ENCODE measurements at places on chromosomes 7 and 10. TPM values are rescaled to one million over a fixed set of nuclear protein-coding genes. Genes with fewer than 3 reads are reported as not detected.

Gene GIMAP4
- 49.4 TPM for total RNA-seq

Gene OPTN
- total RNA-seq, result 116 TPM

Gene MASTL
- 5.6 TPM for total RNA-seq

Gene SHTN1
- total RNA-seq, result 21.1 TPM

Gene ACTL6B
- total RNA-seq, result not detected

Gene OPALIN
- not detected for total RNA-seq

Gene XRCC2
- 0.29 TPM for total RNA-seq

Gene TACR2
- total RNA-seq, result 0.61 TPM

Gene FFAR4
- total RNA-seq, result 2.3 TPM

Gene BAMBI
- 14.3 TPM for total RNA-seq

Gene ARHGEF5
- 9.4 TPM for total RNA-seq

DNA sequence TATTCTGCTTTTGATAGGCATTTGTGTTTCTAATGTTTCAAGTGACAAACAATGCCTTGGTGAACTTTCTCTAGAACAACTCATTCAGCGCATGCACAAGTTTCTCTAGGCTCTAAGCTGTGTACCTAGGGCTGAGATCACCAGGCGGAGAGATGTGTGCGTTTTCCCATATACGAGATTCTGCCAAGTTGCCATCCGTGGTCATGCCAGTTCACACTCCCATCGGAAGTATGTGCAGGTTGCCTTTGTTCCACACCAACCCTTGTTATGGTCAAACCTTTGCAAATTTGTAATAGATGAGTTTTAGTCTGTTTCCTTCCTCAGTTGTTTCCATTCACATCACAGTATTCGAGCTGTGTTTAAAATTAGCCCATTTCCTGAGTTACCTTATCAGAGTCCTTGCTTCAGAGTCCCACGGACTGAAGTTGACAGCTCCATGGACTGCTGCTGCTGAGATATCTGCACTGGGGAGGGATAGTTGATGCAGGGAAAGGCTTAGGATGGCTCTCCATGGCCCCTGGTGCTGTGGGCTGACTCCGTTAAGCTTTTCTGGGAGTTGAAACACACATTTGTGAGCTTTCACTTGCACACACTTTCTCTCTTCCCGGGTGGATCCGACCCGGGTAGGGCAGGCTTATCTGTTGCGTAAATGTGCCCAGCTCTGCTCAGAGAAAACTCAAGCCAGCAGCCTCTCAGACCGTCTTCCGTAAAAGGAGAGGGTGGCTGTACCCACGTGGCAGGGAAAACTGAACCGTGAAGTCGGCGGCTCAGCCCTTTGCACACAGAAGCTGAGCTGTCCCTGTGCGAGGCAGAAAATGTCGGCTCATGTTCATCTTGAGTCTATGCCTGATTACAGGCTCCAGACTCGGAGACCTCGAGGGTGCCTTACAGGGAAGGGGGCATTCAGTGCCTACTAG lies 49.4 kb downstream of the HK1 start:
- DNase-seq, result no peak

- DNase-seq, result no peak
These were observed 190.1 kb downstream of the PRPF18 start for GRCh38 chr10:13776861-13777311.

DNA sequence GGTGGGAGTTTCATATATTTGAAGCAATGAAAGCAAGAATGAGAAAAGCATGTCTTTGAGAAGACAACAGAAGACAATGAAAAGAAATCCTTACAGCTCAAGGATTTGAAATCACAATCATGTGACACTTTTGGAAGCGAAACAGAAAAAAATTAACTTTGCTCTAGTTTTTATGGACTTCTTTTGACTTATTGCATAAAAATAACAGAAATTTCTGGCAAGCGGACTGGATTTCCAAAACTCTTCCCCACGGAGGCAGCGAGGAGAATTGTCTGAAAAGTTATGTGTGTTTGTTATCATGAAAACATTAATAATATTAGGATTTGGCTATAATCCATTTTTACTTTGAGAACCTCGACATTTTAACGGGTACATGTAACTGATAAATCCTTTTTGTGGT lies 223.3 kb downstream of the LRMDA start:
- no peak for DNase-seq

DNA sequence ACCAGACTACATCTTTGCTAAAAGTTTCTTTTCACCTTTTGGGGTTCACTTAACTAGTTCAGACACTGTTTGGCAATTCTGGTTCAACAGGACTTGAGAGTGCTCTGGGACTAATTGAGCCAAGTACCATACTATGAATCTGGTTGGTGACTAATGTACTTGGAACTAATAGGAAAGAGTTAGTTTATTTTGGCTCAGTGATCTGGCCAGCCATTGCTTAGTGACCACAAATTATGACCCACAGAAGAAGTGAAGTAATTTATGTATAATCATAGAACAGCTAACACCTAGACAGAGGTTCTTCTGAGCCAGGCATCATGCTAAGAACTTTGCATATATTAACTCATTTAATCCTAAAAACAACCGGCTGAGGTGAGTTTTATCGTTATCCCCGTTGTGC lies 126.5 kb upstream of the JCAD start:
- DNase-seq, result no peak

DNA sequence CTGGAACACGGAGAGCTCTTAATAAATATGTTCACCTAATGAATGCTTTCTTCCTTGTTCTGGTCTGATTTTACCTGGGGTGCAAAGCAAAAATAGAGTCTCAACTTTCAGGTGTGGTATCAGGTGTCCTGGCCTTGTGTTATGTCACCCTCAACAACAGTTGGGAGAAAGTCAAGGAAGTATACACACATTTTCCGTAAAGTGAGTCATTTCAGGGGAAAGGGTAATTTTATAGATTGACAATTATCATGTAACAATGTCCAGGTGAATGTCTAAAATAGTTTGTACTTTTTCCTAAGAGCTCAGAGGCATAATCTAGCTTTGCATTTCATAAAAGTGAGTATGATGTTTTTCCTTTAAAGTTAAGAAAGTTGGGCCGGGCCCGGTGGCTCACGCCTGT lies 287.4 kb downstream of the SKIDA1 start:
- DNase-seq, result no peak

DNA sequence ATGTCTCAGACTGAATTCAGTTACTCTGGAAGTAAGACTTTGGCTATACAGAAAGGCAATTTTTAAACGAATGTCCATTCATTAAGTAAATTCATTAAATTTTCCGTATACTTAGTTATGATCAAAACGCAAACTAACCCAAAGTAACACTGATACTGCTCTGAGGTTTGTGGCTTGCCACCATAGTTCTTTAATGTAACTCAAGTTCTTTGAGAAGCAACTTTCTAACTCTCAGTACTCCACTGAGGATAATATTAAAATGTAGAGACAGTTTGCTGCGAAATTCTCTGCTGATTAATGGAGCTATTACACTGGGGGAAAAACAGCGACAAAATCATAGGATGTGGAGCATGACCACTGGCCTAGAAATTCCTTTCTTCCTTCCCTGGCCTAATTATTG lies 45.4 kb upstream of the PNLIPRP3 start:
- DNase-seq, result no peak

DNA sequence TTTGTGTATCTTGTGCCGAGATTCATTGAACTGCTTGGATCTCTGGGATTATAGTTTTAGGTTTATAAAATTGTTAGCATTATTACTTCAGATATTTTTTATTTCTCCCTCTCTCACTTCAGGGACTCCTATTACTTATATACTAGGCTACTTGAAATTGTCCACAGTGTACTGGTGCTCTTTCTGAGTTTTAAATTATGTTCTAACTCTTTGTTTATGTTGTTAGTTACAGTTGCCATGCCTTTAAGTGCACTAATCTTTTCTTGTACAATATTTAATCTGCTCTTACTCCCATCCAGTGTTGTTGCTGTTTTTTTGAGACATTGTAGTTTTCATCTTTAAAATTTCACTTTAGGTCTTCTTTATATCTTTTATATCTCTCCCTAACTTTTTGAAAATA lies 13.1 kb downstream of the PLEKHS1 start:
- no peak for DNase-seq

DNA sequence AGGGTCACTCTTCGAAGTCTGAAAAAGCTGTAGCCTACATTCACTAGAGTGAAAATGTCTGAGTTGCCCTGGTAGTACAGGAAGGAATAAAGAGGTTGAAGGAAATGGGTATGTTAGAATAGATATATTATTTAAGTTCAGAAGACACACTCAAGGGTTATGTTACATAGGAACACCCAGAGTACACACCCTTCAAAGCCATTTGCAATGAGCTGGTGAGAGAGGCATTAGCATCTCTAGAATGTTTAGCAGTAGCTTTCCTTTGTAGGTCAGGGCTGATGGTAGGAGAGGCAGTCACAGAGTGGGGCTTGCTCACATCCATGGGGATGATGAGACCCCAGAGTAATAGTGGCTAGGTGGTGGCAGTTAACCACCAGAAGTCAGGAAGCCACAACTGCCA lies 221.2 kb downstream of the SLC25A13 start:
- no peak for DNase-seq

DNA sequence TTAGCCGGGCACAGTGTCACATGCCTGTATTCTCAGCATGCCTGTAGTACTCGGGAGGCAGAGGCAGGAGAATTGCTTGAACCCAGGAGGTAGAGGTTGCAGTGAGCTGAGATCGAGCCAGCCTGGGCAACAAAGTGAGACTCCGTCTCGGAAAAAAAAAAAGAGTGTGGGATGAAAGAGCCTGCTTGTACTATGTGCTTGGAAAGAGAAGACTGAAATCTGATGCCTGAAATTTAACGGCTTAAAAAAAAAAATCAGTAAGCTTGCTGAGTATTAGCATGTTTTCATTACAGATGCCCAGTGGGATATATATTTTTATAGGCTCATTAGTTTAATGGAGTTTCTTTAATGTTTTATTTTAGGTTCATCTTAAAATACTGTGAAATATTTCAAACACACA lies 4.2 kb downstream of the NT5C2 start:
- DNase-seq, result no peak

- DNase-seq, result no peak
These were observed 193.8 kb upstream of the SHH start for GRCh38 chr7:156006024-156006423.

DNA sequence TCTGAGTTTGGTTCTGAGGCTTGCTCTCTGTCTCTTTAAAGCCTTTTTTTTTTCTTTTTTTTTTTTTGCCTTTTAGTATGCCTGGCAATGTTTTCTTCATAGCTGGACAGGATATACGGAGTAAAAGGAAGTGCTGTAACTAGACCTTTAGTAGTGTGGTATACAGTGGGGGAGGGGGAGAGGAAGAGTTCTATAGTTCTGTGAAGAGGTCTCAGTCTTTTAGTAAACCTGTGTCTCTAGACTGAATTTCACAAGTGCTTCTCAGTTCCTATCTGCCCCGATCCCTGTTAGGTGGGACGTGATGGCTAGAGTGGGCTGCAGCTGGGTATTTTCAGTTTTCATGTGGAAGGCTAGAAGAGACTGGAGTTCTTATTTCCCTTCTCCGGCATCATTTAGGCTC lies 3.1 kb upstream of the ABCC2 start:
- DNase-seq, result no peak

- no peak for DNase-seq
These were observed 200.3 kb downstream of the CACNB2 start for GRCh38 chr10:18340496-18341051.

GRCh38 chr7:99955247-99955646 lies 20.6 kb downstream of the AZGP1 start:
- DNase-seq, result no peak

DNA sequence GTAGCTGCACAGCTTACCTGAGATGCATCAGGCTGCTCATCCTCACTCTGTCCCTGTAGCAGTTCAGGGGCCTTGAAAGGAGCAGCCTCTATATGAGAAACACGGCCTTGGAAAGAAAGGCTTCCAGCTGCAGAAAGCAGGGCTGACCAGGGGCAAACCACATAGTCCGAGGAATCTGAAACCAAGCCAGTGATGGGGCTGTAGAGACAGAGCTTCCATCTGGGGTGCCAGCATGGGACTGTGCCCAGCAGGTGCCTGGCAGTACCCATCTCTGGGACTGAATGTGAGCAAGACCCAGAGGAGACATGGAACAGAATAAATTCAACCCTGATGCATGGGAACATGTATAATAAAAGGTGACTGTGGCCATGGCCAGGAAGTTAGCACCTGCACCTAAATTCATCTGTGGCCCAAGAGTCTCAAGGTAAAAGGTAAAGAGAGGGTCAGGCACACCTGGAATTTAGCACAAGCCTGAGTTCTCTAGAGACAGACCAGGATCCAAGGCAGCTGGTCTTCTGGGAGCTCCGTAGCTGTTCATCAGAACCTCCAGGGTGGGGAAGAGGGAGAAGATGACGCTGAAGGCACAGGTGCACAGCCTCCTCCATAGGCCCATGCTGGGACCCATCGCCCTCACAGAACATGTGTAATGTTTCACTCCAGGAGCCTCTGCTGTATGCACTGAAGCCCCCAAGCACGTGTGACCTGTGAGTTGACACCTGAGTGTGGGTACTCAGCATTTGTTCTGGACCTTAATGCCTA lies 25.3 kb downstream of the FRMPD2 start:
- DNase-seq, result no peak

DNA sequence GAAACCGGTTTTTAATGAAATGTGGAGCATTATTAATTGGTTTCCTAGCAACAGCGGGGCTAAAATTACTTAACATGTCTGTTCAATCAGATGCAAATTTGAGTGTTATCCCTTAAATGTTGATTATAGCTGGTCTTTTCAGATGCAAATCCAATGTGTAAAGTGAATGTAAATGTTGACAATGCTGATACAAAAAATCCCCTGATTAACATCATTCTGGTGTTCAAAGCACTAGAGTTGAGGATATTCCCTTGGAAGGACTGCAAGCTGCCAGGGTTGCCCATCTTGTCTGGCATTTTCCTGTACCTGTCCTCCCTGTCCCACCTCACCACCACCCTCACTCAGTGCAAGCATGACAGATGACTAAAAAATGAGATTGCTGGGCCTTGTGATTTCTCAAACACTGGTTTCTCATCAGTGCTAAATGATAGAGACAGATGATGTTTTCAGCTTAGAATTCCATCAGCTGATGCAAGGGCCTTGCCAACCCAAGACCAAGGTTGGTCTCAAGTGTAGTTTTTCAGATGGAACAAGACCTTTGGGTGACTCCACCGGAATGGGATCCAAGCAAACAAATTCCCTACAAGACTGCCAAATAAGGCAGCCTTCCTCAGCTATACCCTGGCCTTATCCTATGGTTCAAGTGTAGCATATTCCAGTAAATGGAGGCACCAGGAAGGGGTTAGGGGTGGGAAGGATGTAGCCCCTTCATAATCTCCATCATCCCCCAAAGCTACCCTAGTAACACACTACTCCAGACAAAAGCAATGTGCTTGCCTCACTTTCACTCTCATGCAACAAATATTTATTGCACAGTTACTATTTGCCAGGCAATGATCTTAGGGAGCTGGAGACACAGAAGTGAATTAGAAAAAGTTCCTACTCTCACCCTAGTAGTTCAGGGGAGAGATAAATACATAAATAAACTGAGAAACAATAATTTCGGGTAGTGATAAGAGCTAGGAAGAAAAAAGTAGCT lies 54.9 kb downstream of the JAZF1 start:
- DNase-seq, result no peak

DNA sequence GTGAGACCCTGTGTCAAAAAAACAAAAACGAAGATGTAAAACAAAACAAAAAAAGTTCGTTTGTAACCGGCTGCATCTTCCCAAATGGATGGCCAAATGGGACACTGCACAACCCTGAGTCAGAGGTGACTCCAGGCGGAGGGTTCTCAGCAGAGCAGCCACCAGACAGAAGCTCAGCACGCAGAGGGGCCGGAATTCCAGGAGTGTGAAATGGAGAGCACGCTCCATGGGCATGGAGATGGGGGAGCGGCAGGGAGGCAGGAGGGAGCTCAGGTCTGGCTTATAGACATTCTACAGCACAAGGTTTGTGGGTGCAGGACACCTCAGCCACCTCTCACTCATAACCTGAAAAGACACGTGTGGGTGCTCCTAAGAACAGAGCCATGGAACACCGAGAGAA lies 227.0 kb downstream of the MAD1L1 start:
- no peak for DNase-seq
